Stimulated activated CD8-positive, alpha-beta memory T cell treated with anti-CD3 and anti-CD28 coated beads, Interleukin-7, amount 100 ng/mL, for 1 hour (primary cell): ENCODE measurements at places on chromosomes 5 and 9.

GRCh38 chr5:6494939-6495338 is 46.3 kb downstream of the UBE2QL1 start:
- DNase-seq = no peak

DNA sequence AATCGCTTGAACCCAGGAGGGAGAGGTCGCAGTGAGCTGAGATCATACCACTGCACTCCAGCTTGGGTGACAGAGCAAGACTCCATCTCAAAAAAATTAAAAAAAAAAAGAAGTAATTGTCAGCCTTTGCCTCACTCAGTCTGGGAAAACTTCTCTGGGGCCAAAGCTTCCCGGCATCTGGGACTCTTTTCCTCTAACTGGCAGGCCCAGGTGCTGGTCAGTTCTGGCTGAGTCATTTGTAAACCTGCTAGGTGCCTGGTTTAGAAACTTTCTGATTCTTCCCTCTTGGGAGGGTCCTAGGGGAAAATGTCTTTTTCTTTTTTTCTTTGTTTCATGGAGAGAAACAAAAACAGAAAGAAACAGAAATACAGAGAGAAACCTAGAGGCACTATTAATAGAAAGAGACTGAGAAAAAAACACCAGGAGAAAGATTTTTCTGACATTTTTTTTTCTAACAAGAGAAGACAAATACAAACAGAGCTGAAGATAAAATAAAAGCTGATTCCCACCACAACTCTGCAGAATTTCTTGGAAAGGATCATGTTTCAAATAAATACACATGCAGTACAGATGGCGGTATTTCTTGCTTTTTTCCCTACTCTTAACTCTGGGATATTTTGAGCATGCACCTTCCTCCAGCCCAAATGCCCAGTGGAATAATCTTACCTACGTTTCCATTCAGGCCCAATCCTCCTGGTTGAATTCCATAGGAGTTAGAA is 22.1 kb upstream of the UBAP2 start:
- DNase-seq = no peak

- DNase-seq = no peak
Measured at GRCh38 chr5:27639005-27639612, 600.7 kb upstream of the CDH9 start.

- DNase-seq = no peak
Measured at GRCh38 chr9:2008372-2008771, 6.8 kb upstream of the SMARCA2 start.

GRCh38 chr9:12737871-12738270 is 36.9 kb upstream of the LURAP1L start:
- no peak for DNase-seq

DNA sequence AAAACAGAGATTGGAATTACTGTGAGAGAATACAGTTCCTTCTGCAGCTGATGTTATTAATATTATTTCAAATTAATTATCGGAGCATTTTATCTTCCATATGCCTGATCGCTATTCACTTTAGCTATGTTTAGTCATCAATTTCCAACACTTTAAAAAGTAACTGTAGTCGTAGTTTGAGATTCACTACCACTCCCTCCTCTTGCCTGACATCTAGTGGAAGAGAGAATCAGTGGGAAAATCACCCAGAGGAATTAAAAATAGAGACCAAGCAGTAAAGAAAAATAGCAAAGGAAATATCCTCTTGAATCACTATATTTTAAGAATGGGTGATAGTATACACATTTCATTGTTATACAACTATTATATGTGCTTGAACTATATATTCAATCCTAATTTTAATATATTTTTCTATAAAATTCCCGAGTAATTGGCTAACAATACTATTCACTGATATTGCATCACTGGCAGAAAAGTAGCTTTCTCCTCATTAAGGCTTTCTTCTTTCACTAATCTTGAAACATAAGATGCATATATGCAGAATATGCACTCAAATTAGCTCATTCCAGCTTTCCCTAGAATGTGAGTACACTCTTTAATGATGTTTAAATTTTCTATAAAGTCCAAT is 708.7 kb downstream of the CDH9 start:
- no peak for DNase-seq

DNA sequence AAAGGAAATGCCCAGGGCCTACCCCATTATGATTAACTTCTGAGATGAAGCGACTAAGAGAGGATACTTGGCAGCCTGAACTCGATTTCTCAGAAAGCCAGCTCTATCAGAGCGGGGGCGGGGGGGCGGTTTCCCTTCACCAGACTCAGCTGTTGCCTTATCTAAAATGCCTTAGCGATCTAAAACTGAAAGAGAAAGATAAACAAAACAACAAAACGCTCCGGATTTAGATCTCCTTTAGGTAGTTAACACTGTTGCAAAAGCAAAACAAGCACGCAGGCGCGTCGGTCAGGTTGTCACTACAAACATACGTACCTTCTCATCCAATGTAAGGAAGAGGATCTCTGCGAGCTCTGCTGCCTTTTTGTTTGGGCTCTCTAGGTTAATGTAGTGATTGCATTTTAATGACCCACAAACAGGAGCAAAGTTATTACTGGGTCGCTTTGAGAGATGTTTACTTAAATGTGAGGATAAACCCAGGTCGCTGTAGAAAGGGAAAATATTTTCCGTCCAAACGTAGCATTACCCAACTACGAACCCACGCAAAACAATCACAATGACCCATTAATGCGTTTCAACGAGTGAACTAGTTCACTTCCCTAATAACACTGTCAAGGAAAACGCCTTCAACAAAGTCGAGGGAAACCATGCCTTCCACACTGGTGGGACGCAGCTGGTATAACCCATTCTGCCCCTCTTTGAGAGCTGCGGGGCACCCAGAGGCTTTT is 982 bp downstream of the EPB41L4A start:
- no peak for DNase-seq

DNA sequence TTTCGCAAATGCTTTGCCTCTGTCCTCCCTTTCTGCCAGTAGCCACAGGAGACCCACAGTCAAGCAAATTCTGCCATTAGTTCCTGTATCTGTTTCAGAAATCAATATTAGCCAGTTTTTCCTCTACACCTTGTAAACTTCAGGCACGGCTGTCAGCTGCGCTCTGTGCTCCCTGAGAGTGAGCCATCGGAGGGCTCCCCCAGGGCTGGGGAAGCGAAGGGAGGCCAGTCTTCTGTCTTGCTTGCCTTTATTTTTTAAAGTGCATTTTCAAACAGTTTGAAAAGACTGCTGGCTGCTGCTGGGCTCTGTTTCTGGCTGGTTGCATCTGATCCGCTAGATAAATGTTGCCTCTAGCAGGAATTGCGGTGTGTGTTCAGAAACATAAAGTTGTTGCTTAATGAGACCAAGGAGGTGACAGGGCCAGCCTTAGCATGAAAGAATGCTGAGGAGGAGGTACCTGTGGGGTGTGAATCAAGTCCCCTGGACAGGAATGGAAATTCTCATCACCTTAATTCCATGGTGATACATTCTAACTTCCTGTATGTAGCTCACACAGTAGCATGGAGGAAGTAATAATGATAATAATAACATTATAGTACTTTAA is 421.7 kb upstream of the KIF2A start:
- DNase-seq = no peak

DNA sequence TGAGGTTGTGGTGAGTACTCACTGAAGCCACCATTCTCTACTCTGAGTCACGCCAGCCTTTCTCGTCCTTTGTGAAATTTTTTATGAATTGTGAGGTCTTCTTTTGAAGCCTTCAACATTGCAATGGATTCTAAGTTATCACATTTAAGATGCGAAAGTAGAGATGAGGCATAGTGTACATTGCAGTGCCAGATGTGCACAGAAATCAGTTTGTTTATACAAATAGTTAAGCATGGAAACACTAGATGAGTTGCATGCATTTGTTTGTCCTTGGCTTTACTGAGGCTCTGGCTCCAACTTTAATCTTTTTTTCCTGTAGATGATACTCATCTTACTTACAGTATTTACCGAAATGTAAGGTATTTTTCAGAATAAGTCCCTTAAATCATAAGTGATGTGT is 453.7 kb upstream of the RIOK2 start:
- no peak for DNase-seq

GRCh38 chr9:38000332-38000731 is 68.7 kb downstream of the SHB start:
- DNase-seq = no peak
